Fibroblast of the aortic adventitia (primary cell): ENCODE measurements at places on chromosomes 2 and 18.

GRCh38 chr2:57291209-57291608 is 755.4 kb upstream of the VRK2 start:
- DNase-seq: no peak

DNA sequence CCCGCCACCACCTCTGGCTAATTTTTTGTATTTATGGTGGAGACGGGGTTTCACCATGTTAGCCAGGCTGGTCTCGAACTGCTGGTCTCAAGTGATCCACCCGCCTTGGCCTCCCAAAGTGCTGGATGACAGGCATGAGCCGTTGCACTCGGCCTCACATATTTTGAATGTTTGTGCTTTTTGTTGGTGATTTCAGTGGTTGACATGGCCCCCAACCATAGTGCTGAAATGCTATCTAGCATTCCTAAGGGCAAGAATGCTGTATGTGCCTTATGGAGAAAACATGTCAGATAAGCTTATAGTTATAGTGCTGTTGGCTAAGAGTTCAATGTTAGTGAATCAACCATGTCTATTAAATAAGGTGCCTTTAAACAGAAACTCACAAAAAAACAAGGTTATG is 8.9 kb downstream of the ZAP70 start:
- no peak for DNase-seq

DNA sequence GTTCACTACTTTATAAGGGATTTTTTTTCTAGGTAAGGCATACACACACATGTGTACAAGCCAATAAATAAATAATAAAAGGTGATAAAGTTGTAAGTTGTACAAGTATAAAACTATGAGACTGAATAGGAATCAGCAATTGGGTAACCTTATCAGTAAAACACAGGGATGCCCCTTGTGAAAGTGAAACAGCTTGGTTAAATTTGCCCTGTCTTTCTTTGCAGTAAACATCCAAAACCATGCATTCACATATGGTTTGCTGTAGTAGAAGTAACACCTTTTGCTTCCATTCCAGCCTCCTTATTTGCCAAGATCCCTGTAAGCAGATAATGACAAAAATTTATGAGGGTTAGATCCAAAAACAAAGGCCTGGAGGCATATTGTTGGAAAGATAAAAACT is 44.3 kb upstream of the NEUROD1 start:
- DNase-seq: no peak

DNA sequence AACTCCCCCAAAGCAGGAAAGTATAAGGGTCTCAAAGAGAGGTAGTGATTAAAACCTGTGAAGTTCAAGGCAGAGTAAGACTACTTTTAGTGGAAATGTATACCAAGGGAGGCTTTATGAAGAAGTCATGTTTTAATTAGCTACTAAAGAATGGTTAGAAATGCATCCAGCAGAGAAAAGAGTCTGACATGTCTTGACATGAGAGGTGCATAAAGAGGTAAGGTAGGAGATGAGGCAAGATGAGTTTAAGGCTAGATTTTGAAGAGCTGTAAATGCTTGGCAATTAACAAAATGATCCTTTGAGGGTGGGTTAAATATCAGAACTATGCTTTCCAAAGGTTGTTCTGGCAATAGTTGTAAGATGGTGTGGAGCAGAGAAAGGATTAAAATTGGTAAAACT is 88.7 kb upstream of the WDSUB1 start:
- no peak for DNase-seq

- DNase-seq: no peak
Measured at GRCh38 chr2:129276978-129277584, 702.4 kb upstream of the RAB6C start.

DNA sequence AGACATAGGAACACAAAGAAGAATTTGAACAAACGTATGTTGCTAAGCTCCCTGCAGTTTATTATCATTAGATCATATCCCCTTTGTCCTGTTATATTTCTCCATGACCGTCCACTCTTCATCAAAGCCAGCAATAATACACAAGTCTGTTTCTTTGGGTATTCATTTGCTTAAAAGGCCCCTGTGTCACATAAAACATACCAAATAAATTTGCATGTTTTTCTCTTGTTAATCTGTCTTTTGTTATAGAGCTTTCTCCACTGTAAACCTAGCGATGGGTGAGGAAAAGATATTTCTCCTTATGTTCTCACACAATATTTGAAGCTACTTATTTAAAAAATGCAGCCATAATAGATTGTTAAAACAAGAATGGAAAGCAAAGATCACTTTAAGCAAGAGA is 42.9 kb upstream of the REL start:
- no peak for DNase-seq

GRCh38 chr2:121887513-121888188 is 132.2 kb downstream of the TSN start:
- no peak for DNase-seq

GRCh38 chr2:28333606-28334526 is 58.8 kb upstream of the FOSL2 start:
- peak; percentile 40 for DNase-seq

DNA sequence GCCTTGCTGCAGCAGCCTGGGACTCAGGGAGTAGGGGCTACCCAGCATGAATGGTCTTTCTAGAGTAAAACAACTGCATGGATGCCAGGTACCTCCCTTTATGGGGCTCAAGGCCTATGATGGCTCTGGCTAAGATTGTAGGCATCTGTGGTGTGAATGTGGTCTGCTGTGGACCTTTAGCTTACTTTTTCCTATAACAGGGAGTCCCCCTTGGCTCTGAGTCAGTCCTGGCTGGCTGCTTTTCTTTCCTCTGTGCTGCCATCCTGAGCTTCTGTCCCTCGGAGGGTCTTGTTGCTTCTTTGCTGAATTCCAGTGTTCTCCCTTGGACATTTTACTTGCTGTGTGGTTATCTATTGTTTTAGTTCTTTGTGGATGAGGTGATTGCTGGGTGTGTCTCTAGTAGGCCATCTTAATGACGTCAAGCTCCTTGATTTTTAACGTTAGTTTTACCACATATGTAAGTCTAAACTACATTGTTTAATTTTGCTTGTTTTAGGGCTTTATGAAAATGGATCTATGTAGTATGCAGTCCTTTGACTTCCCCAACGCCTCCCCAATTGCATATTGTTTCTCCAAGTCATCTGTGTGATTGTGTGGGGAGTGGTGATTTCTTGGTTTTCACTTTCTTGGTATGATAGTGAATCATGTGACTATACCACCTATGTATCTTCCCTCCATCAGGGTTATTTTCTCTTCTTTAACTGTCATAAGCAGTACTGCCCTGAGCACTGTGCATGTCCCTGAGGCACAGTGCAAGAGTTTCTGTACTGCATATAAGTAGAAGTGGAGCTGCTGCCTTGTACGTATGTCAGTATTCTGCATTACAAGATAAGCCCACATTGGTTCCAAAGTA is 92.4 kb downstream of the NCK2 start:
- DNase-seq: no peak

DNA sequence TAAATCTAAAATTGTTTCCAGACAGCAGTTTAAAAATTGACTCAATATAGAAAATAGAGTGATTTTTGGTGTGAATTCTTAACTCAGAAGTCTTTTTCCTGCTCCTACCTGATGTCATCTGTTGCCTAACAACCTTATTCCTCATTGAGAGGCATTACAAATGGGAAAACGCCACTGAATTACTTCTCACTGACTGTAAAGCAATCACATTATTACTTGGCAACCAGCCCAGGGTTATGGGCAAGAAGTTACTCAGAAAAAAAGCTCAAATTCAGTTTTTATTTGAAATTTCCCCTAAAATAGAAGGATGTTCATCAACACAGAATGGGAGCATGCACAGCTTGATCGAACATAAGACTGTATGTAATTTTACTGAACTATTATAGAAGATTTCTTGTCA is 201.8 kb upstream of the GULP1 start:
- peak; percentile 3 for DNase-seq

DNA sequence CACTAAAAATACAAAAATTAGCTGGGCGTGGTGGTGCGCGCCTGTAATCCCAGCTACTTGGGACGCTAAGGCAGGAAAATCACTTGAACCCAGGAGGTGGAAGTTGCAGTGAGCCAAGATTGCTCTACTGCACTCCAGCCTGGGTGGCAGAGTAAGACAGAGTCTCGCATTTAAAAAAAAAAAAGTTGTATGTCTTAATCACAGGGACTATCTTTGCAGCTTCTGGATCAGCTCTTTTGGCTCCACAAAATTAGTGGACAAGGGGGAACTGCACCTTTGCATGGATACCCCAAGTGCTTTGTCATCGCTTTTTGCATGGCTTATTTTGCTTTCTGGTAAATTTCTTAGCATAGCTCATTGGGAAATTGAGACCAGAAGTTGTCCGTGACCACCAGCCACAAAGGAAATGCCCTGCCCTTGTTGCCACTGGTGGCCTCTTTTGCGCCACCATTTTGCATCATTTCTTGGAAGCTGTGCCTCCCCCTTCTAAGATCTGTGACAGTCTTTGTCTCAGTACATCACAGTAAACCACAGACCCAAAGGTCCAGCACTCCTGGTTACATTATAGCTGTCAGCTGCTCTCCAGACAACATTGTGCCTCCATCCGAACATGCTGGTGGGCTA is 43.9 kb upstream of the PCBP1 start:
- no peak for DNase-seq

- DNase-seq: no peak
Measured at GRCh38 chr2:72762276-72762675, 63.6 kb downstream of the EXOC6B start.

GRCh38 chr2:101832114-101832513 is 134.6 kb downstream of the MAP4K4 start:
- peak; percentile 43 for DNase-seq

DNA sequence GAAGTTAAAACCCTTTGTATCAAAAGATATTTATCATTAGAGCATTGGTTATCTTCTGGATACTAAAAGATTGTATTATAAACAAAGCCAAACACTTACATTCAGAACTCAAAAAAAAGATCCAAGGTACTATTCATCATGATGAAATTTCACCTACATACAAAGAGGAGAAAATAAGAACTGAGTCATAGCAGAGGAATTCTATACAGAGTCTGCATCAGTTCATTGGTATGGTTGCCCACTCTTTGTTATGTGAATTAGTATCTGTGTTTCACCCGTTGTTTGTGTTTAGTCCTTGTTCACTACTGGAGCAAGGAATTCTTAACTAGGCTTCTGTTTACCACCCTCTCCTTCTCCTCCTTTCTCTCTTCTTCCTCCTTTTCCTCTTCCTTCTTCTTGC is 157.9 kb downstream of the LNPK start:
- peak; percentile 61 for DNase-seq

- DNase-seq: peak; percentile 8
Measured at GRCh38 chr18:5370332-5370731, 74.8 kb upstream of the ZBTB14 start.

GRCh38 chr2:197089655-197090054 is 163.1 kb upstream of the PGAP1 start:
- DNase-seq: no peak

DNA sequence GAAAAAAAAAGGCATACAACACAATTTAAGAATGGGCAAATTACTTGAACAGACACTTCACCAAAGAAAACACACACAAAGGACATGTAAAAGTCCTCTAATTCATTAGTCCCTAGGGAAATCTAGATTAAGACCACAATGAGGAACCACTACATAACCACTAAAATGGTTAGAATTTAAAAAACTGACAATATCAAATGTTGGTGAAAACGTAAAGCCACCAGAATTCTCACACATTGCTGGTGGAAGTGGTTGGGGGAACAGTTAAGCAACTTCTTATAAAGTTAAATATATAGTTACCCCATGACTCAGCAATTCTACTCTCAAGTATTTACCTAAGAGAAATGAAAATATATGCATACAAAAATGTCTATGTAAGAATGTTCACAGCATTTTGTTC is 11.8 kb downstream of the RTN4 start:
- no peak for DNase-seq

DNA sequence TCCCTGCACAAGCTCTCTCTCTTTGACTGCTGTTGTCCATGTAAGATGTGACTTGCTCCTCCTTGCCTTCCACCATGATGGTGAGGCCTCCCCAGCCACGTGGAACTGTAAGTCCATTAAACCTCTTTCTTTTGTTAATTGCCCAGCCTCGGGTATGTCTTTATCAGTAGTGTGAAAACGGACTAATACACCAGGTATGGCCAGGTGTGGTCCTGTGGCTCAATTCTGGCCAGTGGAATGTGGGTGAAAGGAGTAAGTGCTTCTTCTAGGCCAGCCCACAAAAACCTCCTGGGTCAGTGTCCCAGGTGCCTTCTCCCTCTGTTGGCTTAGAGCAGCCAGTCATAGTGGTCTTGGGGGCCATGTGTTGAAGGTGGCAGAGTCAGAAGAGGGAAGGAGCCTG is 57.0 kb downstream of the PRKCE start:
- no peak for DNase-seq

GRCh38 chr2:118490330-118490729 is 357.1 kb downstream of the EN1 start:
- no peak for DNase-seq

DNA sequence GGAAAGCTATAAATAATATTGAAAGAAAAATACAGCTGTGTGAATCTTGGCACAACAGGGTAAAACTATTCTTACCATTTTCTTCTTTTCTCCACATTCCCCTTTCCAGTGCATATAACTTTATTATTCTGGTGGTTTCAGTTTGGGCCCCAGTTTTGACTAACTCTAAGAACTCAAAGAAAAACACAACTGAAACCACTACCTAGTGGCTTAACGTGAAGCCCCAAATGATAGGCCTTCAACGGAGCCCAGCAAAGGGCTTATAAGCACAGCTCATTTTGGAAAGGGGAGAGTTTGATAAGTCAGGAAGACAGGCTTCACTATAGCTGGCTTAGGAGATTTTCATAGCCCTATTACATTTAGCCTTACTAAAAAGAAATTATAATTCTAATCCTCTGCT is 62.4 kb downstream of the PPP1R1C start:
- no peak for DNase-seq

DNA sequence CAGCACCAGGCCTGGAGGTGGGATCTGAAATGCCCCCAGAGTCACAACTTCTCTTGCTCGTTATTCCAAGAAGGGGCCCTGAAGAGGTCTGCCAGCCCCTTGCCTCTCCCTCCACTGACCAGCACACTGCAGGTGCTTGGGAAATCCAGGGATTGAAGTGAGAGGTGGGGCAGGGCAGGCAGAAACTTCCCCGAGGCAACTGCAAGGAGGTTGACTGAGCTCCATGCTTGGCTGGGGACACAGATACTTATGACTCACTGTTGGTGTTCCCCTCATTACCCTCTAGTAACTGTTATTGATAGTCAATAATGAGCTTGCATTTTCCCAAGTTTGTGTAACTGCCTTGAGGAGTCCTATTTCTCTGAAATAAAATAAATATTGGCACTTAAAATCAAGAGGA is 47.5 kb downstream of the MARCO start:
- DNase-seq: no peak

GRCh38 chr2:218320704-218321336 is 28.5 kb upstream of the TMBIM1 start:
- no peak for DNase-seq

DNA sequence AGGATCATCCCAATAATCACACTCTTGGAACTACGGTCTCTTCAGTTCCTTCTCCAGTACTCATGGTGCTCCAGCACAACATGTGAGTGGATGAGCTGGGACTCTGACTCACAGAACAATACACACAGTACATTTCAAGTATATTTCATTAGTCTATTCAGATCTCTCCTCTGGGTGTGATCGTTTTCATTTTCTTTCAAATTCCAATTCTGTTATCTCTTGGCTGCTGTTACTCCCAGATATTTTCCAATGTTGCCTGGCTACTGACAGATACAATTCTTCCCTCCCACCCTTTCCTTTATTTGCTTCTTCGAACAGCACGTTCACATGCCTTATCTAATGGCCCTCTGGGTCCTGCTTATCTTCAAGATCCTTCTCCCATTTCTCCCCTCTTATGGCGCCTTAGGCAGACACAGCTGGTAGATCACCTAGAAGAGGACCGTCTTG is 216.0 kb downstream of the ACKR3 start:
- peak; percentile 92 for DNase-seq

- DNase-seq: no peak
Measured at GRCh38 chr18:79631761-79632446, 47.7 kb upstream of the CTDP1 start.

GRCh38 chr2:100821255-100821910 is 1.4 kb downstream of the NPAS2 start:
- peak; percentile 36 for DNase-seq
